ENCODE measurements at places on chromosomes 3 and 15. TPM values are rescaled to one million over a fixed set of nuclear protein-coding genes. Genes with fewer than 3 reads are reported as not detected.

Gene PCSK6
- total RNA-seq, result 9.2 TPM

Gene GABRB3
- 4.2 TPM for total RNA-seq

Gene PRR20G
- not detected for total RNA-seq

DNA sequence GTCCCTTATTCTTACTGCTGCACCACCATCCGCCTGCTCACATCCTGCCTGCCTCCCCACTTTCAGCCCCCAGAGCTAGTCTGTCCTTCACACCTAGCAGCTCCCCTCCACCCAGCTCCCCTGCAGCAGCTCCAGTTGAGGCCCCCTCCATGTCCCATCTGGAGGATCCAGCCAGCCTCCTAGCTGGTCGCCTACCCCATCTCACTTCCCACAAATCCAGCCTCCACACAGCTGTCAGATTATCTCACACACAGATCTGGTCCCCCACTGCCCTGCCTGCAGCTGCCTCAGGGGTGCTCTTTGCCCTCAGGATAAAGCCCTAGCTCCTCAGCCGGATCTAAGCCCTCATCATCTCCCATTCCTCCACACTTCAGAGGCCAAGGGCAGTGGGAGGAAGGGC, 8.8 kb upstream of the SEMA7A start:
- H3K27ac ChIP-seq, result no peak overlapping the region
- no peak for DNase-seq
- H3K4me1 ChIP-seq, result no peaks in the 10 kb centered on the region

DNA sequence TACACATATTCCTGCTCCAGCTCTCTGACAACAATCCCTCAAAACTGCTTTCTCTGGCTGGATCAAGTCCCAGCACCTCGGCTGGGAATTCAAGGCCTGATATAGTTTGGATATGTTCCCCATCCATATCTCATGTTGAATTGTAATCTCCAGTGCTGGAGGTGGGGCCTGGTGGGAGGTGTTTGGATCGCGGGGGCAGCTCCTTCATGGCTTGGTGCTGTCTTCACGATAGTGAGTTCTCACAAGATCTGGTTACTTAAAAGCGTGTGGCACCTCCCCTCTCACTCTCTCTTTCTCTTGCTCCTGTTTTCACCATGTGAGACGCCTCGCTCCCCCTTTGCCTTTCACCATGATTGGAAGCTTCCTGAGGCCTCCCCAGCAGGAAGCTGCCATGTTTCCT, 47.4 kb upstream of the SYN2 start:
- DNase-seq, result no peak
- H3K27ac ChIP-seq, result no peak overlapping the region
- no peaks in the 10 kb centered on the region for H3K4me1 ChIP-seq
- no peaks in the 10 kb centered on the region for H3K36me3 ChIP-seq
- H3K27me3 ChIP-seq, result no peaks in the 10 kb centered on the region

- H3K4me1 ChIP-seq, result no peaks in the 10 kb centered on the region
- H3K27ac ChIP-seq, result no peak overlapping the region
- H3K27me3 ChIP-seq, result no peaks in the 10 kb centered on the region
- no peak for DNase-seq
Measured at GRCh38 chr3:49593041-49593440, 38.8 kb downstream of the BSN start.

Measured in upper lobe of left lung (tissue), 6 donors.